GM20000 (cell line): ENCODE measurements at places on chromosomes 11 and 22.
A peak's percentile ranks its signal among the peaks of the same experiment; 100 is the strongest.

GRCh38 chr11:121485216-121485615, 32.4 kb upstream of the SORL1-AS1 start:
- DNase-seq: no peak

DNA sequence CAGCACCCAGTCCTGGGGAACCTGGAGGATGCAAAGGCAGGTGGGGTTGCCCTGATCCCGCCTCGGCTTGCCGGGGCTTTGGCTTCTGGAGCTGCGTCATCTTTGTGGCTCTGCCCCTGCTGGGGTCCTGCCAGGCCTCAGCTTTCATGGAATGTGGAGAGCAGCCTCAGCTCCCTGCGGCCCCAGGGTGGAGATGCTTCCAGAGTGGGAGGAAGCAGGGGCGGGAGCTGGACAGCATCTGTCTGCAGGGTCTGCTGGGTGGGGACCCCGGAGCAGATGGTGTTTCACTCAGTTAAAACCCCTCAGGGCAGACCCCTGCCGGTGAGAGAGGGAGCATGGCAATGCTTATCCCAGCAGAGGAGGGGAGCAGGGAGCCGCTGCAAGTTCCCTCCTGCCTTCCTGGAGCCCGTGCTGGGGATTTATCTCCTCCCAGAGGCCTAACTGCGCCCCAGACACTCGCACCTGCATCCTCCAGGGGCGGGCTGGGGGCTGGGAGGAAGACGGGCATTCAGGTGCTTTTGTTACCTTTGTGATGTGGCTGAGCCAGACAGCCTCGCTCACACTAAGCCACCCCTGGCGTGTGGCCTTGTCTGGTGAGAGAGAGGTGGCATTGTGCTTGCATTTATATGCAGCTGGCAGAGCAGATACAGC, 15.7 kb downstream of the GRIK4 start:
- DNase-seq: no peak

- no peak for DNase-seq
Observed at GRCh38 chr11:107014871-107015270, 3.4 kb downstream of the GUCY1A2 start.

DNA sequence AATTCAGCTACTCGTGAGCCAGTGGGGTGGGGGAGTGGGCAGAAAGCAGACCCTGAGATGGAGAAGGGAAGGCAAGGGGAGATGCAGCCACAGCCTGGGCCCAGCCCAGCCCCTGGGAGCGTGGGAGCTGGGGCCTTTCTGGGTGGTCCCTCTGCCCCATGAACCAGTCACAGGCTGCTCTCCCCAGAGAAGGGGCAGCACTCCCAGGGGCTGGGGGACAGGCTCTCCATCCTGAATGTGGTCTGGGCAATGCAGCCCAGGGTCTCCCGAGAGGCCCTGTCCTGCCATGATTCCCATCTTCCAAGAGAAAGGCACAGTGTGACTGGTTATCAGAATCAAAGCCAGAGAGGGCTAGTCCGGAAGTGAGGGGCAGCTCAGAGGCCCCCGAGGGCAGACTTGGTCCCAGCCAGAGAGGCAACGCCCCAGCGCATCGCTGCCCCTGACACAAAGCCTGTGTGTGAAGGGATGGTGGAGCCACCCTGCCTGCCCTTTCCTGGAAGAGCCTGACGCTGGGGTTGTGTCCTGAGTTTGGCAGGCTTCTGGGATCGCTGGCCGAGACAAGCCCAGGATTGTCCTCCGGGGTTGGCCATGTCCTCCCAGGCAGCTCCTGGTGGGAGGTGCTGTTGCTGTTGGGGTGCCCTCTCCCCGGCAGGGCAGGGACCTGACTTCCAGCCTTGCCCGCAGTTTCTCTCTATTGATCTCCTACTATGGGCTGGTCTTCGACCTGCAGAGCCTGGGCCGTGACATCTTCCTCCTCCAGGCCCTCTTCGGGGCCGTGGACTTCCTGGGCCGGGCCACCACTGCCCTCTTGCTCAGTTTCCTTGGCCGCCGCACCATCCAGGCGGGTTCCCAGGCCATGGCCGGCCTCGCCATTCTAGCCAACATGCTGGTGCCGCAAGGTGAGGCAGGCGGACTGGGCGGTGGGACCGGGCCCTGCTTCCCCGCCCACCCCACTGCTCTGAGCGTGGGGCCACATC, 23.8 kb upstream of the SLC22A12 start:
- DNase-seq: no peak

- peak; percentile 71 for DNase-seq
Observed at GRCh38 chr22:25402160-25402500, 162.3 kb upstream of the GRK3 start.

DNA sequence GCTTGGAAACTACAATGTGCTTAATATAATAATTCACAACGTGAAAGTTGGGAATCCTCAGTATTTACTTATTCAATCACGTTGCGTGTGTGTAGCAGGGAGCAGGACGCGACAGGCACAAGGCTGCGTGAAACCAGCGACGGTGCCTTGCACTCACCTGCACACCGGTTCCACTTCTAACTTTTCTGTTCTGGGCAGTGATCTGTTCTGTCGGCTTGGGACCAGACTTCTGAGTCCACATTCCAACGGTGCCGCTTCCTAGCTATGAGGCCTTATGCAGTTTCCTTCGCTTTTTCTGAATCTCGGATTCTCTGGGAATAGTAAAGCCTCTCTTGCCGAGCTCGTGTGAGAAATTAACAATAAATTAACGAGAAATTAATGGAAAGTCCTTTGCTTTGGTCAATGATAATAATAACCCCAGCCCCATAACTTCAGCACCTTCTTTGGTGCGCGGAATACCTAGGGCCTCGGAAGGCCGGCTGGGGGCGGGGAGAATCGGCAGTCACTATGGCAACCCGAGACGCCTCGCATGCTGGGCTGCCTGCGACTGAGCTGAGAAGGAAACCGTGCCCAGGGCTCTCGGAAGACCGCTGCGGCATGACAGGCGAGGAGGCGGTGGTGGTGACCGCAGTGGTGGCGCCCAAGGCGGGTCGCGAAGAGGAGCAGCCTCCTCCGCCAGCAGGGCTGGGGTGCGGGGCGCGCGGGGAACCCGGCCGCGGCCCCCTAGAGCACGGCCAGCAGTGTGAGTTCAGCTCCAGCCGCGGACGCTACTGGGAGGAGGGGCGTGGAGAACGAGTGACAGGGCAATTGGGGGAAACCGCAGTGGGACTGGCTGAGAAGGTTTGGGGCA, at the start of gene C11orf97:
TSS of gene C11orf97 (plus strand) at position 530 of the 850 bp plus-strand sequence. CDS start at position 598, 68 bp downstream.
- peak; percentile 43 for DNase-seq

DNA sequence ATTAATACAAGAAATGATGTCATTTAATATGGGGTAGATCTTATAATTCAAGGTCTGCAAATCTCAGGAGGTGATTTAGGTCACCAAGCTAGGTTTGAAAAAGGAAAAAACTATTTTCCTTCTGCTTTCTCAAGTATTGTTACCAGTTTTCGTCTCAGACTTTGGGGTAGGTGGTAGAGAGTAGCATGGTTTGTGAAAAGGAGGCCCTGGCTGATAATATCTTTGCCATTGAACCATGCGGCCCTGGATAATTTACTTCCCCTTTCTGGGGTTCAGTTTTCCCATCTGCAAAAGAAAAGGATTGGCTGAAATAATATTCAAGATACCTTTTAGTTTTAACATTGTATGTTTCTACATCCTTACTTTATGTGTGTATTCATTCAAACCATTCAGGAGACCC, 92.1 kb downstream of the WNT11 start:
- DNase-seq: no peak

DNA sequence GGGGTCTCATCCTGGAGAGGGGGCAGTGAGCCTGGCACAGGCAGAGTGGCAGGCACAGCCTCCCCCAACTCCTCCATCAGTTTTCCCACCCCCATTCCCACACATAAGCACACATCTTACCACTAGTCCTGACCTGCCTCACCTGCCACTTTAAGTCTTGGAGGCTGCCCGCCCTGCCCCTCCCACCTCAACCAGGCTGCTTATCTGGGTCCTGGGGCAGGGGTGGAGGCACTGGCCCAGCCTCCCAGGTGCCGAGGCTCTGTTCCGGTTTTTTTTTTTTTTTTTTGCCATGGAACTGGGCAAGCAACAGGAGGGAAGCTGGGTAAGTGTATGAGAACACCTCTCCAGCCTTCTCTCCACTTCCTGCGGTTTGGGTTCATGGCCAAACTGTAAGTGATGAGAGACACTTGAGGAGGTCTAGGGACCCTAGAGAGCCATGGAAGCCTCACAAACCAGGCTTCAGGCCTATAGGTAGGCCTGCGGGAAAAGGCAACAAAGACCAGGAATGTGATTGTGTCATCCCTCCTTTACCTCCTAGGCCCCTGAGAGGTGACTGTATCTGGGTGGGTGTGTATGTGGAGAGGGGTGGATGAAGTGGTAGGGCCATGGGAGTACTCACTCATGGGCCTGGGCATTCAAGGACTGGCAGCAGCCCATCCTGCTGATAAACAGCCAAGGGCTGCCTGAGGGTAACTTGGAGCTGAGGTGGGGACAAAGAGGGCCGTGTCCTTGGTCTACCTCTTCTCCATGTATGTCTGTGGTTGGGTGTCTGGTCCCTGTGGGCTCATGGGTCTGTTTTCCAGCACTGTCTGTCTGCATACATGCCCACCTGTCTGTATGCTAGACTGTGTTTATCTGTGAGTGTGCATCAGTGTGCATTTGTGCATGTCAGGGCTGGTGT, 22.6 kb downstream of the PHLDB1 start:
- no peak for DNase-seq
